ENCODE measurements at places on chromosomes 1 and 21.

DNA sequence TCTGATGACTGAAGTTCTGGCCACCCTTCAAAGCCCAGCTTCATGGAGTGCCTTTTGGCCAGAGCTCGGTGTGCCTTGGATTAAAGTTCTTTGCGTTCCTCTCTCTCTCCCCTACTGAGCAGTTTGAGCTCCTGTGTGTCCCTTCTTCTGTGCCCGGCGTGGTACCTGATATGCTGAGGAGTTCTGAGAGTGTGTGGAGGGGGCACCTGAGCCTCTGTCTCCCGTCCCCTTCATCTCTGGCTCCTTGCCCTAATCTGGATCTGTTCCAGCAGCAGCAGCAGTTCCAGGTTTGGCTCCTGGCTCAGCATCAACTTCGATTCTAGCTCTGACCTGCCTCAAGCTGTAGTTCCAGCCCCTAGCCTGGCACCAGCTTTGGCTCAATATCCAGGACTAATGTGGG, 25.1 kb upstream of the MYCL start:
- DNase-seq: no peak

- DNase-seq: no peak
Measured at GRCh38 chr1:5959667-5960230, 32.5 kb downstream of the NPHP4 start.

DNA sequence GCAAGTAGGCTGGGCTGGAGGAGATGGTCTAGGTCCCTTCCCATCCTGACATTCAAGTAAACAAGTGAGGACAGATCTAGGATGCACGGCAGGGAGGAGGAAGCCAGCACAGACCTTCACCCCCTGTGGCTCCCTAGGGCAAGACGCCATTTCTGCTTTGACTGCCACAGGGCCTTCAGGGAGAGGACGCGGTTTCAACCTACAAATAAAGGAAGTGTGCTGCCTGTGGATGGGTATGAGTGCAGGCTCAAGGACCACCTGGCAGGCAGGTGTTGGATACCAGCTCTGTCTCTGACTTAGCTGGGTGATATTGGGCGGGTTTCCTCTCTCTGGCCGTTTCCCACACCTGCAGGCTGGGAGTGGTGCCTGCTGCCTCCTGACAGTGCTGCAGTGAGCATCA, 16.2 kb downstream of the SLC2A1 start:
- DNase-seq: no peak

DNA sequence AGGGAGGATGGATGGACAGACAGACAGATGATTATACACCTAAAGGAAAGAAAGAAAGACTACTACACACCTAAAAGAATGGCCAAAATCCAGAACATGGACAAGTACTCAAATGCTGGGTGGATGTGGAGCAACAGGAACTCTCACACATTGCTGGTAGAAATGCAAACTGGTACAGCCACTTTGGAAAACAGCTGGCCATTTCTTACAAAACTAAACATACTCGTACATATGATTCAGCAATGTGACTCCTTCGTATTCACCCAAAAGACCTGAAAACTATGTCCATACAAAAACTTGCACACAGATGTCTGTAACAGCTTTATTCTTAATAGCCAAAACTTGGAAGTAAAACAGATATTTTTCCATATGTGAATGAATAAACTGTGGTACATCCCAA, 51.3 kb downstream of the PRPF38A start:
- DNase-seq: no peak

DNA sequence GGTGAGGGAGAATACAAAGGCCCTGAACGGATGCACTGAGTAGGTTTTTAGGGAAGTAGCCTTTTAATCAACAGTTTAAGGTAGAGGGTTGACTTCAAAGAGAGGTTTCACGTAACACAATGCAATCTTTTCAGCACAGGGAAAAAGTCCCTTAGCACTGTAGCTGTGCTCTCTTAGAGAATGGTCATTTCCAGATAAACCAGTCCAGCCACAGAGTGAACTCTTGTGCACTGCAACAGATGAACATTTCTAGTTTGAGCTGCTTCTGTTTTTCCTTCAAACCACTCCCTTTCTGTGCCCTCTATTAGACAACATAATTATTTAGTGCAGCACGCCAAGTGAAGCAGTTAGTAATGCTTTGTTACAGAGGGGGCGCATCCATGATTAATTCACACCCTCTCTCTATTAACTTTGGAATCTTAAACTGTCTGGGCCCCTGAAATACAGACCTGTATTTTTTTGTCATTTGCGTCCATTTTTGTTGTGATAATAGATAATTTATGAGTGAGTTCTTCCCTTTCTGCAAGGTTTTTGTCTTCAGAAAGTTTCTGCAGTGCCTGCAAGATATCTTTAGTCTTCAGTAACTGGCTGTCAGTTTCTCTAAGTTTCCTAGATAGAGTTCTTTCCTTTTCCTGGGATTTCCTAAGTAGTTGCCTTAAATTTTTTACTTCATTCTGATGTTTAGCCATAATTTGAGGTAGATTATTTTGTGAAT, 22.9 kb downstream of the LCA5L start:
- DNase-seq: no peak

DNA sequence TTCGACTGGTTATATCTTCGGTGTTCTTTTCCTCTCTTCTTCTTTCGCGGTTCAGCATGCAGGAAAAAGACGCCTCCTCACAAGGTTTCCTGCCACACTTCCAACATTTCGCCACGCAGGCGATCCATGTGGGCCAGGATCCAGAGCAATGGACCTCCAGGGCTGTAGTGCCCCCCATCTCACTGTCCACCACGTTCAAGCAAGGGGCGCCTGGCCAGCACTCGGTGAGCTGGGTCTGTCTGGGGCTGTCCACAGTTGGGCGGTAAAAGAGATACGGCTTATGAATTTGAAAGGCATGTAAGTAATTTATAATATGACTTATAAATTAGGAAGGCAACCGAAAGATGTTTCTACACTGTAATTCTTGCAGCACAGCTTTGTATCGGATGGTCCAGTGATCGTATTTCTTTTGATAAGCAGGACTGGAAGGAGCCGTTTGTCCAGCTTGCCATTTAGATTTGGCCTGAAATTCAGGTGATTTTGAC, 334 bp downstream of the CTH start:
- DNase-seq: no peak

DNA sequence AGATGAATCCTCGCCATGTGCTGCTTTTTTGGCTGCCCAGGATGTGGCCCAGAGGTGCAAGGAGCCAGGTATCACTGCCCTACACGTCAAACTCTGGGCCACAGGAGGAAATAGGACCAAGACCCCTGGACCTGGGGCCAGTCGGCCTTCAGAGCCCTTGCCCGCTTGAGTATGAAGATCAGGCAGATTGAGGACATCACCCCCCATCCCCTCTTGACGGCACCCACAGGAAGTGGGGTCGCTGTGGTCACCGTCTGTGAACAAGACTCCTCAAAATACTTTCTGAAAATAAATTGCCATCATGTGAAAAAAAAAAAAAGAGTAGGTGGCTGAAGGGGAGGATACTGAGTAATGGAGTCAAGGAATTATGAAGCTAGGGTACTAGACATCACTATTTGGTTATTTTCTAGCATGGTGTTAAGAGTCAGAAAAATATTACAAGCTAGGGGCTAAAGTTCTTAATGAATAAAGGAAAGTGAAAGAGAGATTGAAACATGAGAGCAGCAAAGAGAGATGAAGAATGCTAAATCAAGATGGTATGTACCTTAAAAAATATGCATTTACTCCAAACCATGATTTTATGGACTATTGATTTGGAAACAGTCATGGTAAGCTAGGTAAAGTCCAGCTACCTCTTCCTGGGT, 84.9 kb downstream of the CLEC20A start:
- DNase-seq: no peak

- DNase-seq: peak; percentile 26
Measured at GRCh38 chr1:206439205-206439604, 31.1 kb upstream of the IKBKE start.

- no peak for DNase-seq
Measured at GRCh38 chr1:54284781-54285529, 85.0 kb downstream of the MRPL37 start.

- DNase-seq: no peak
Measured at GRCh38 chr1:175099916-175100315, 32.3 kb downstream of the TNN start.

GRCh38 chr1:206067486-206068227, 14.7 kb downstream of the RHEX start:
- DNase-seq: no peak

DNA sequence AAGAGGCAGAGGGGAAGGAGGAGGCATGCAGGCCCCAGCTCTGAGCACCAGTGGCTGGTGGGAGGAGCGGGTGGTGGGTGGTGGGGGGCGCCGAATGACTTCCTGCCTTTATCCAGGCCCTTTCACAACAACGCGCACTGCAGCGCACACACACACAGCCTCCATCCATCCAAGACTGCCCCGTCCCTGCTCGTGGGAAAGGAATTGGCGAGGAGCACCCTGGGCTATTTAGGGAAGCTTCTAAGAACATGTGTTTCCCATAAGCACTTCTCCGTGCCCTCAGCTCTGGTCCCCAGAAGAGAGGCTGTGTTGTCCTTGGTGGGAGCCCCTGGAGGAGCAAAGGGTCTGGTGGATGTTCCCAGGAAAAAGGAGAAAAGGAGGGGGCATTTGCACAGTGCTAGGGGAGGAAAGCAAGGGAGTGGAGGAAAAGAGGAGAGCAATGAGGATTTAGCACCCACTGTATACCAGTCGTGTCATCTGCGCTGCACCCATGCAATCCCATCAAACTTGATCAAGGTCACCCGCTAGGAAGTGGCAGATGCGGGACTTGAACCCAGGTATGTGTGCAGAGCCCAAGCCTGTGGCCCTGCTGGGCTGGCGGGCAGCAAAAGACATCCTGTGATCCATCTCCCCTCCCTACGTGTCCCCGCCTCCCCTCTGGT, 28.1 kb downstream of the EPHA2 start:
- DNase-seq: no peak

- DNase-seq: no peak
Measured at GRCh38 chr1:100188617-100189016, 10.6 kb upstream of the LRRC39 start.

GRCh38 chr1:53104289-53104913, 38.0 kb downstream of the SLC1A7 start:
- DNase-seq: no peak

GRCh38 chr1:198068285-198068684, 88.5 kb upstream of the NEK7 start:
- DNase-seq: no peak

- no peak for DNase-seq
Measured at GRCh38 chr1:77282187-77282865, 507 bp downstream of the AK5 start.

DNA sequence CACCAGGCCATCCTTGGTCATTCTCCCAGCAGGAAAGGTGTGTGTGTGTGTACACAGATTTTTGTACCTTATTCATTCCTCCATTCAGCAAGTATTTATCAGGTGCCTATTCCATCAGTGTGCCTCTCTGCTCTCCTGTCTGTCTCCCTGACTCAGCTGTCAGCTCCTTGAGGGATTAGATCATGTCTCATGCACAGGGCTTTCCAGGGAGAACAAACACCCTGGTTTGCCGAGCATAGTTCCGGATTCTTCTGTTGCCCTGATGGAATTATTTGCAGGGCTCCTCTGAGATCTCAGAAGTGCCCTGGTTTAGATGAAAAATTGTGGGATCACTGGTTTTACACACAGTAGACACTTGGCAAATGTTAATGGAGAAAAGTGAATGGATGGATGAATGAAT, 8.1 kb upstream of the SDHB start:
- DNase-seq: peak; percentile 22

DNA sequence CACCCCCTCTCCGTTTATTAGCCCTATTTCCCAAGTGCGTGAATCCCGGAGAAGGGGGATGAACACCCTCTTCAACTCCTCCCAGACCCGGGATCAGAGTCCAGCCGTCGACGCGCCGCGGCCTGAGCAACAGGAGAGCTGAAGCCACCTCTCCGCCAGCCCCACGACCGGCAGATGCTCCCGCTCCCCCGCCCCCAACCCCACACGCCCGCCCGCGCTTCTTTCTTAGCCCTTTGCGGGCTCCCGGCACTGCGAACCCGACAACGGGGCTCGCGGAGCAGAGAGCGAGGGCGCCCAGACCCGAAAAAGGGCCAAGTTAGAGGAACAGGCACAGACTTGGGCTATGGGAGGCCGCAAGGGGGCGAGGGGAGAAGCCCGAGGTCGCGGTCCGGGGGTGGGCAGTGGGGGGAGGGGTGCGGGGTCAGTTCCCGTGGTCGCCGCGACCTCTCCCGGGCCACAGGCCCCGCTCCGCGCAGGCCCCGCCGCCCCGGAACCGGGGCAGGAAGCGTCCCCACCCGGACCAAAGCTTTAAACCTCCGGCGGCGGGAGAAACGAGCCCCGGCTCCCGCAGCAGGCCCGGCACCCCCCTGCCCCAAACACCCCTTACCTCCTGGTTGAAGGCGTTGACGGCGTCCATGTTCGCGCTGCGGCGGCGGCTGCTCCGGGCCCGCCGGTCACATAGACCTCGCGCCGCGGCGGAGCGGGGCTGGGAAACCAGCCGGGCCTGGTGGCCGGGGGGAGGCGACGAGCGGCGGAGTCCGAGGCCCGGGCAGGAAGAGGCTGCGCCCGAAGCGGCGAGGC, 662 bp downstream of the SCAF4 start:
- DNase-seq: no peak

GRCh38 chr1:232029315-232029714, 402.7 kb downstream of the DISC1 start:
- no peak for DNase-seq

- peak; percentile 50 for DNase-seq
Measured at GRCh38 chr1:185400052-185400451, 83.0 kb upstream of the IVNS1ABP start.

- no peak for DNase-seq
Measured at GRCh38 chr1:235669277-235669676, 19.7 kb upstream of the GNG4 start.

GRCh38 chr1:71364236-71364635, 283.4 kb upstream of the ZRANB2 start:
- DNase-seq: no peak

- DNase-seq: no peak
Measured at GRCh38 chr1:203509135-203509534, 15.2 kb downstream of the OPTC start.

GRCh38 chr1:232108598-232108997, 482.0 kb downstream of the DISC1 start:
- DNase-seq: no peak

GRCh38 chr1:218591966-218592365, 246.8 kb downstream of the TGFB2 start:
- no peak for DNase-seq
